ENCODE measurements at places on chromosomes 7 and 10. TPM values are rescaled to one million over a fixed set of nuclear protein-coding genes. Genes with fewer than 3 reads are reported as not detected.

DNA sequence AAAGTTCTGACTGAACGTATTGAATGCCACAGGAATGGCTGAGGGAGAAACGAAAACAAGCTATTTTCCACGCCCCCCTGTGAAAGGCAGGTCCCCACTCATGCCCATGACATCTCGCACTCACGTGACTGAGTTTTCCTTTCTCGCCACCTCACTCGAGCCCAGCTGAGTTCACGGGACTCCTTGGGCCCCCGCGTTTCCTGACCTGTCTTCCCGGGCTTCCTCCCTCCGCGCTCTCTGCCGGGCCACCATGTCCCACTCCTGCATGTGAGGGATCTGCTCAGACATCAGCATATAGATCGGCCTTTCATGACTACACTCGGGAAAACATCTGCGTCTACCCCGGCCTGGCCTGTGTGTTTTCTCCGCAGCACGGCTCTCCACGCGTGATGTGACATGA lies 226.0 kb upstream of the ADARB2 start:
- no peaks in the 10 kb centered on the region for H3K27me3 ChIP-seq
- no peak overlapping the region for H3K27ac ChIP-seq
- DNase-seq = no peak
- H3K4me1 ChIP-seq = no peaks in the 10 kb centered on the region
- H3K36me3 ChIP-seq = no peaks in the 10 kb centered on the region

- no peaks in the 10 kb centered on the region for H3K36me3 ChIP-seq
- no peak overlapping the region for H3K4me3 ChIP-seq
- H3K27ac ChIP-seq = no peak overlapping the region
- no peak for DNase-seq
- H3K27me3 ChIP-seq = no peaks in the 10 kb centered on the region
- peaks cover 7% of the 10 kb centered on the region for H3K4me1 ChIP-seq
Observed at GRCh38 chr10:14545827-14546226, 215.1 kb upstream of the FRMD4A start.

- peaks cover 17% of the 10 kb centered on the region for H3K4me1 ChIP-seq
- H3K27ac ChIP-seq = peak overlapping the region; percentile 53
- DNase-seq = no peak
Observed at GRCh38 chr10:76036111-76036940, 604.9 kb downstream of the LRMDA start.

DNA sequence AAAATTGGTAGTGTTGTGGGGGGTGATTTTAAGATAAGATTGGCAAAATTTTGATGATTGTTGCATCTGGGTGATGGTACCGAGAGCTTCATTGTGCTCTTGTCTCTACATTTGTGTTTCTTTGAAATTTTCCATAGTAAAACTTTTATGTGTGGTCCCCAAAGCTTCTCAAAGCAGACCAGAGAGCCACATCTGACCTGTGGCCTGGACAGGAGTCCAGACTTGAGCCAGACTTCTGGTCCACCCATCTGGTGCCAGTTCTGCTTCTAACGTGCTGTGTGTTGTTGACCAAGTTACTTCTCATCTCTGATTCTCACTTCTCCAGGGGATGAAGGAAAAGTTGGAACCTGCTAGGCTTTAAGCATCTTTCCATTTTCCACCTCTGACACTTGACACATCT lies 120.1 kb downstream of the C10orf105 start:
- H3K4me1 ChIP-seq = peaks cover 27% of the 10 kb centered on the region
- no peaks in the 10 kb centered on the region for H3K27me3 ChIP-seq
- DNase-seq = no peak
- H3K36me3 ChIP-seq = no peaks in the 10 kb centered on the region
- peak overlapping the region; percentile 86 for H3K27ac ChIP-seq

GRCh38 chr10:98463976-98464754 lies 17.4 kb upstream of the HPS1 start:
- H3K4me1 ChIP-seq = peaks cover 19% of the 10 kb centered on the region
- peak overlapping the region; percentile 10 for H3K27ac ChIP-seq
- no peaks in the 10 kb centered on the region for H3K36me3 ChIP-seq
- no peaks in the 10 kb centered on the region for H3K27me3 ChIP-seq

GRCh38 chr7:41710838-41711237 lies 7.9 kb upstream of the INHBA start:
- DNase-seq = no peak
- no peak overlapping the region for H3K27ac ChIP-seq
- no peak overlapping the region for H3K4me3 ChIP-seq
- no peaks in the 10 kb centered on the region for H3K27me3 ChIP-seq

GRCh38 chr7:99102809-99103690 lies 40.9 kb downstream of the SMURF1 start:
- no peak for DNase-seq

The NACAD gene
- 9.6 TPM for total RNA-seq

The MMRN2 gene
- 57.2 TPM for total RNA-seq

The LIPM gene
- total RNA-seq = not detected

The NAT16 gene
- total RNA-seq = not detected

The LAMB1 gene
- 152 TPM for total RNA-seq
